ENCODE measurements at places on chromosomes 1 and 21. TPM values are rescaled to one million over a fixed set of nuclear protein-coding genes. Genes with fewer than 3 reads are reported as not detected.

DNA sequence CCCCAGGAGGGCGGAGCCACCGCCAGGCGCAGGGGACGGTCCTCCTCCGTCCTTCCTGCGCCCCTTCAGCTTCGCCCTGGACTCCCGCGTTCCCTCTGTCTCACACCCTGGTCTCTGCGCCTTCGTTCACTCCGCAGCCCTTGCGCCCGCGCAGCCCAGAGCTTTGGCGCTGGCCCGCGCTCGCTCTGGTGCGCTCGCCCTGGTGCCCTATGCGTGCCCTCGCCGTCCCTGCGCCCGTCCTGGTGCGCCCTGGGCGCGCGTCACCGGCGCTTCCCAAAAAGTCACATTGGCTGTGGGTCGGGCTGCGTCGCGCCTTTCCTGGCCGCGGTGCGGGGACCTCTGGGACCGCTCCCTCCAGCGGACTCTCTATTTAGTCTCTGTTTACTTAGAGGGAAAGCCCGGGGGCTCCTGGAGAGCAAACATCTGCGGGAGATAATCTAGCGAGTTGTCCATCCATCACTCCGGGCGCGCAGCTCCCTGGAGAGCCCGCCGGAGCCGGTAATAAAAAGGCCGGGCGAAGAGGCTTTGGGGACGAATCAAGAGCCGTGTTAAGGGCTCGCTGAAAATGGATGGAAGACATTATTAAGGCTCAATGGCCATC is 178.6 kb downstream of the PRDM16 start:
- peaks cover 18% of the 10 kb centered on the region for H3K4me1 ChIP-seq
- no peak overlapping the region for H3K4me3 ChIP-seq
- no peak for DNase-seq
- H3K27me3 ChIP-seq, result peaks cover 49% of the 10 kb centered on the region
- H3K27ac ChIP-seq, result no peak overlapping the region

DNA sequence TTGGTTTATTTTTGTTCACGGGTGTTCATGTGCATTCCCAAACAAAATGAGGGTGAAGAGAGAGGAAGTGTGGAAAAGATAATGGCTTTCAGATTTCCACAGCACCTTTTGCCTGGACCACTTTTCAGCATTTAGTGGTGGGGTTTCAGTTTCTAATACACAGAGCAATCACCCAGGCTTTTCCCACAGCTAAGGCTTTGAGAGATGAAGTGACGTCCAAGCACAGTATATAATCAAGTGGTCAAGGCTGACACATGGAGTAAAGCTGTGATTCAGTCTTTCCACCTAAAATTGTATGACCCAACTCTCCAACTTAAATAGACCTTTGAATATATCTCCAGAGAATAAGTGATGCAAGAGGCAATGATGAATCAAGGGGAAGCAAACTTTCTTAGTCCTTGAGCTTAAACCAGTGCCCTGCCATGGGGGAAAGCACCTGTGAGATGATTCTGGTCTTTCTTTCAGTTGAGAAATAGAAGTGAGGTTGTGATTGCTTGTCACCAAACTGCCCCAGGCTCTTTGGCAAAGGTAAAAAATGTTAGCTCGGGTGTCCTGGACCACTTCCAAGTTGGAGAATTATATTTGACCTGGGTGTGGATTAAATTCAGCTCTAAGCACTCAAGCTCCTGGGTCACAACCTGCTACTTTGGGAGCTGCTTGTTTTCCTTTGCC is 2.4 kb upstream of the PIK3R3 start:
- H3K36me3 ChIP-seq, result no peaks in the 10 kb centered on the region
- peaks cover 13% of the 10 kb centered on the region for H3K27me3 ChIP-seq
- peaks cover 70% of the 10 kb centered on the region for H3K4me1 ChIP-seq
- DNase-seq, result no peak

DNA sequence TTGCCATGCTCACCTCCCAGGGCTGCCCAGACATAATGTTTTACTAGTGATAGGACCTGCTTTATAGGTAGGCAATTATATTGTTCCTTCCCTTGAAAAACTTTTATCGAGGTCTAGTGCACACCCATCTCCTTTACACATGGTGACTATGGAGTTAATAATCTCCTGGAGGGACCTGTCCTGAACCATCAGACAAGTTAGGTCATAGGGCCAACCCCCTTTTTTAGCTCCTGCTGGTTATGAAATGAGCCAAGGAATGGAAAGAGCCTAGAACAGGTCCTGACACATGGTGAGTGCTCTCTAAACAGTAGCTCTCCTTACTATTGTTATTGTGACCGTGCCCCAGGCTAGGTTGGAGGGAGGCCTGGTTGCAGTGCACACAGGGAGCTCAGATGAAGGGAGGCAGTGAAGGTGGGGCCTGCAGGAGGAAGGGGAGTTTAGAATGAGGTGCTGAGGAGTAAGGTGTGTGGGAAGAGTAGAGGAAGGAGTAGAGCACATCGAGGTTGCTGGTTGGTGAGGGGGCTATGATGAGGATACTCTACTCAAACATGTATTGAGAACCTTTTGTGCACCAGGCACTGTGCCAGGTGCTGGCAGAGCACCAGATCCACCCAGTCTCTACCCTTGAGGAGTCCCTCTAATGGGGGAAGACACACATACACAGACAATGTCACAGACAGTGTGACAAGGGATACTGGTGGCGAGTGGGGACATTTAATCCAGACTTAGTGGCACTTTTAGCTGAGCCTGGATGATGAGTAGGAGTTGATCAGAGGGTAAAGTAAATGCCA is 14.1 kb upstream of the LMNA start:
- H3K4me1 ChIP-seq, result peaks cover 76% of the 10 kb centered on the region
- DNase-seq, result no peak
- H3K27me3 ChIP-seq, result no peaks in the 10 kb centered on the region
- peak overlapping the region; percentile 14 for H3K27ac ChIP-seq
- H3K36me3 ChIP-seq, result no peaks in the 10 kb centered on the region

GRCh38 chr21:46135782-46136395 is 19.5 kb downstream of the FTCD start:
- no peaks in the 10 kb centered on the region for H3K36me3 ChIP-seq
- peaks cover 9% of the 10 kb centered on the region for H3K4me1 ChIP-seq
- no peak overlapping the region for H3K4me3 ChIP-seq
- H3K27me3 ChIP-seq, result no peaks in the 10 kb centered on the region

DNA sequence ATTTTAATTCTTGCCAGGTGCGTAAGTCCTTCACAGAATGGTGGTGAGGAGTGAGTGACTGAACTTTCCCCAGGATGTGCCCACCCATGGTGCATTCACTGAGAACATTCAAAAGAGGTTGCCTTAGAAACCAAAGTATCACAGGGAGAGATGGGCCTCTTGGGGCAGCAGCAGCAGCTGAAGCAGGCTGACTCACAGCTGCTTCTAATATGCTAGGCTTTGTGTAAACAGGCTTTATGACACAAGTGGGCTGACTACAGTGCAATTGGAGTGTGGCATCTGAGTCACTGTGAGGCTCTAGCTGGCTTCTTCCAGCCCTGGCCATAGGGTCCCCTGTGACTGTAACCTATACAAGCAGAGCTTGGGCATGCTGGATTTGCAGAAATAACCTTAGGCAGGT is 12.6 kb downstream of the PIGP start:
- no peak overlapping the region for H3K27ac ChIP-seq
- no peak overlapping the region for H3K4me3 ChIP-seq
- DNase-seq, result no peak
- peaks cover 12% of the 10 kb centered on the region for H3K36me3 ChIP-seq
- no peaks in the 10 kb centered on the region for H3K27me3 ChIP-seq

GRCh38 chr1:117007719-117008013 is 6.1 kb downstream of the CD101 start:
- no peak for DNase-seq
- no peaks in the 10 kb centered on the region for H3K36me3 ChIP-seq
- no peak overlapping the region for H3K27ac ChIP-seq
- H3K27me3 ChIP-seq, result no peaks in the 10 kb centered on the region
- peaks cover 7% of the 10 kb centered on the region for H3K4me1 ChIP-seq

DNA sequence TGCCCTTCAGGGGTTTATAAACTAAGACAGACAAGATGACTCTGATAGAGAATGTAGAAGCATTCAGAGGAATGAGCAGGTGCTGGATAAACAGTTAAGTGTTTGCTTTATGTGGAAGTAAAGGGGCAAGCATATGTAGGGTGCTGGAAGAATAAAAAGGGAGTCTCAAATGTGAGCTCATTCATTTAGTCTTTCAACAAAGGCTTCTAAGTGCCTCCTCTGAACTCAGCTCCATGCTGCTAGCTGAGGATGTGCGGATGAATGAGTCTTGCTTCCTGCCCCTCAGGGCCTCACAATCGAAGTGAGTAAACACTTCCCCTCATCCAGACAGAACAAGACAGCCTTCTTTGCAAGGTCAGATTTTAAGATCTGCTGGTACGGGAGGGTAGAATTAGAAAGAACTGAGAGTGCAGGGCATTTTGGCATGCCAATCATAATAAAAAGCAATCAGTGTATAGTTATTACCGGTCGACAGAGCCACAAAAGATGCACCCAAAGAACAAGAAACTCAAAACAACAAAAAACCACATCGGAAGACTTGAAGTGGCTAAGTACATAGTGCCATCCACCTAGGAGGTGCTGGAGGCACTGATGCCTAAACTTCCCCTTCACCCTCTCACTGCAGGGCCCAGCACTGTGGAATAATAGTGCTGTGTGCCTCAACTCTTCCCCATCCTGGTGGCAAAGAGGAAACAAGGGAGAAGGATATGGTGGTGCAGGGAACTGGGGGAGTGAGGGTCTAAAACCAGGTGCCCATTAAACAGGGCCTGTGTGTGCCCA is 69.8 kb downstream of the TNR start:
- H3K27ac ChIP-seq, result no peak overlapping the region
- H3K36me3 ChIP-seq, result no peaks in the 10 kb centered on the region
- no peak for DNase-seq
- no peaks in the 10 kb centered on the region for H3K4me1 ChIP-seq

- H3K4me3 ChIP-seq, result peak overlapping the region; percentile 79
- no peaks in the 10 kb centered on the region for H3K27me3 ChIP-seq
- peak overlapping the region; percentile 98 for H3K27ac ChIP-seq
- no peak for DNase-seq
Measured at GRCh38 chr1:185156288-185156853, 382 bp downstream of the TRMT1L start.

DNA sequence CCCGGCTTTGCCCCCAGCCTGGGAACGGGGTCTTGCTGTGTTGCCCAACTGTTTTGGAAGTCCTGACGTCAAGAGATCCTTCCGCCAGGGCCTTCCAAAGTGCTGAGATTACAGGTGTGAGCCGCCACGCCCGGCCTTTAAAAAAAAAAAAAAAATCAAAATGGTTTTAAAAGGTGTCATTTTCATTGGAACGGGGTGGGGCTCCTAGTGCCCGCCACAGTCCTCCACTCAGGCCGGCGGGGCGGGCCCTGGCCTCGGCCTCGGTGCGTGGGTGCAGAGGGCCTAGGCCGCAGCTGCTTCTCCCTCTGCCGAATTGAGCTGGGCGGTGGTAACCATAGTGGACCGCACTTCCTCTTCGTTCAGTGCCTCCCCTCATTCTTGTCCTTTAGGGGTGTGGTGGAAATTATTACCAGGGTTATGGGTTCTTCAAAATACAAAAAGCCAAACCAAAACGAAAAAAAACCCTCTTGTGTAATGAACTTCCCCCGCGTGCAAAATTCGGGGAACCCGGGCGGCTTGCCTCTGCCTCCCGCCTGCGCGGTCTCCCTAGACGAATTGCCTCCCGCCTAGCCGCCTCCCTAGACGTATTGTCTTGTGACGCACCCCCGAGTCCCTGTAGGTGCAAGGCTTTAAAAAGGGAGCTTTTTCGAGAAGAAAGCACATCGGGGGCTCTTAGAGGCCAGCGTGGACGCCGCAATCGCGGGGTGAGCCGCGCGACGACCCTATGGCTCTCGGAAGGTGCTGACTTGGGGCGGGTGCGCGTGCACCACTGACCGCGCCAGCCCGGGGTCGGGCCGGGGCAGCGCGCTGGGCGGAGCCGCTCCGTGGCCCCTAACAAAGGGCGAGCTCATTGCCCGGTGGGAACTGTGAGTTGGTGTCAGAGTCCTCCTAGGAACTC is 10.5 kb upstream of the SPEN start:
- H3K4me1 ChIP-seq, result peaks cover 35% of the 10 kb centered on the region
- H3K36me3 ChIP-seq, result no peaks in the 10 kb centered on the region
- peak overlapping the region; percentile 97 for H3K27ac ChIP-seq
- H3K27me3 ChIP-seq, result no peaks in the 10 kb centered on the region
- peak; percentile 54 for DNase-seq

GRCh38 chr1:2639203-2639602 is 6.4 kb upstream of the MMEL1 start:
- H3K4me3 ChIP-seq, result no peak overlapping the region
- no peak for DNase-seq
- peaks cover 9% of the 10 kb centered on the region for H3K27me3 ChIP-seq
- peaks cover 24% of the 10 kb centered on the region for H3K4me1 ChIP-seq
- H3K36me3 ChIP-seq, result no peaks in the 10 kb centered on the region

DNA sequence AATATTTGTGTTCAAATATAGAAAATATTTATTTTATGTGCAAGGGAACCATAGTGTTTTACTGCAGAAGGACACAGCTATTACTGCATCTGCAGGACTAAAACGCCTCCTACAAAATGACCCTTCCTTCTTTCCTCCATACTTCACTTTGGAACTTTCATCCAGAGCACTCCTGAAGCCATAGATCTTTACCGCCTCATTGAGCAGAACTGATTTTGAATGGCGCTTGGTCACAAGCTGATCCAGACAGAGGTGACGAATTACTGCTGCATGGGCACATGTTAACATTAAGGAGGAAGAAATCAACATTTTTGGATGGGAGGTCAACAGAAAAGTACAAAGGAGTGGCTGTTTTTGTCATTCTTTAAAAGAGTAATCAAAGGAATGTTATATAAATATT is 931.6 kb downstream of the NCAM2 start:
- H3K36me3 ChIP-seq, result no peaks in the 10 kb centered on the region
- DNase-seq, result no peak
- no peak overlapping the region for H3K27ac ChIP-seq
- no peak overlapping the region for H3K4me3 ChIP-seq
- H3K4me1 ChIP-seq, result no peaks in the 10 kb centered on the region

- no peaks in the 10 kb centered on the region for H3K27me3 ChIP-seq
- no peaks in the 10 kb centered on the region for H3K36me3 ChIP-seq
- DNase-seq, result no peak
Measured at GRCh38 chr1:185401019-185401418, 84.0 kb upstream of the IVNS1ABP start.

- H3K27ac ChIP-seq, result no peak overlapping the region
- H3K4me1 ChIP-seq, result peaks cover 39% of the 10 kb centered on the region
- no peak for DNase-seq
- H3K36me3 ChIP-seq, result peaks cover 12% of the 10 kb centered on the region
- no peaks in the 10 kb centered on the region for H3K27me3 ChIP-seq
Measured at GRCh38 chr1:232951605-232952004, 1.2 kb downstream of the NTPCR start.

DNA sequence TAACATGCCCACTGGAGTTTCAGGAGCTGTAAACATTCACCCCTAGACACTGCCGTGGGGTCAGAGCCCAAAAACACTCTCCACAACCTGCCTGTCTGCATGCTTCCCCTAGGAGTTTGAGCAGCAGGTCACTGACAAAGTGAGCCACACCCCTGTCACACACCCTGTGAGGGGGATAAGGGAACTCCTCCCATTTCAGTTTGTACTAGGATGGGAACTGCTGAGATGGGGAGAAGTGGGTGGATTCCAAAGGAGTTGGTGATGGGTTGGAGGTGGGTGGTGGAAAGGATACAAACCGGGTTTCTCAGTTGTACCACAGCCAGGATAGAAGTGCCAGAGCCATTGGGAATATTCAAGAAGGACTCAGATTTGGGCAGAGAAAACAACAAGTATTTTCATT is 140.2 kb downstream of the MIS18A start:
- no peak overlapping the region for H3K27ac ChIP-seq
- no peaks in the 10 kb centered on the region for H3K36me3 ChIP-seq
- no peak overlapping the region for H3K4me3 ChIP-seq
- DNase-seq, result no peak
- H3K4me1 ChIP-seq, result peaks cover 6% of the 10 kb centered on the region

RNU1-4 gene
- 6,072 TPM for total RNA-seq

CLDN8 gene
- not detected for total RNA-seq

EXO1 gene
- total RNA-seq, result 0.44 TPM

CDK18 gene
- 179 TPM for total RNA-seq

AKR7A3 gene
- total RNA-seq, result 0.14 TPM

PPIAL4G gene
- not detected for total RNA-seq

GPBP1L1 gene
- 80.7 TPM for total RNA-seq

Data from left ventricle myocardium inferior (tissue), 1 donor.